RPMI7951 (cell line): ENCODE measurements at places on chromosomes 16 and 17.

DNA sequence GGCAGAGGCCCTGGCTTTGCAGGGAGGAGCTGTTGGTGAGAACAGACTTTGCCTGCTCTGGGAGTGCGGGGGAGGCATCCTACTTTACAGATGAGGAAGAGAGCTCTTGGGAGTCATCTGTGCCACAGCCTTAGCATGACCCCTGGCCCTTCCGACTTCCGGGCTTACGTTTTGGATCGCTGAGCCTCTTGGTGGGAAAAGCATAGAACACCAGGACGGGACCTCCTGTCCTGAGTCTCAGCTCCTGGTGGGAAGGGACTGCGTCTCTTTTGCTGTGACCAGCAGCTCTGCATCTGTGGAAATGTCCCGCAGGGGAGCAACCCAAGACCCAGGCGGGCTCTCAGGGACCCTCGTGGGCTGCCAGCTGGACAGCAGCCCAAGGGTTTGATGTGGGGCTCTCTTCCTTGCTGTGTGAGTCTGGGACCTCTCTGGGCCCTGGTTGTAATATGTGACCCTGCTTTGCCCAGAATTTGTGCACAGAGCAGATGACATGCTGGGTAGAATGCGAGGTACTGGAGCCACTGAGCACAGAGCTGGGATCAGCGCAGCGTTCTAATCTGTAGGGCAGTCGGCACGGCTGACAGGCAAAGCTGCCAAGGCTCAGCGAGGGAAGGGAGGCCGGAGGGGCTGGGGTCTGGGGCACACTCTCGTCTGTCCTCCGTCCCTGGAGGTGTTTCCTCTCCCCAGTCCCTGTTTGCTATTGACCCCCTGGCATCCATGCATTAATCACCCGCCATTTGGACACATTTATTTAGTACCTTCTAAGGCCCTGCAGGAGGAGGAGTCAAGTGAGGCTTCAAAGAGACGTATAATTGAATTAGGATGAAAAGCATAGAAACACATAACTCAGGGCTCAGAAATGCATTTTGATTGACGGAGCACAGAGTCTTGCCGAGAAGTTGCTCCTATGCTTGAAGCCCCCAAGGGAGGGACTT is 64.0 kb downstream of the NT5M start:
- DNase-seq, result no peak

GRCh38 chr16:73016488-73016830 is 31.5 kb downstream of the ZFHX3 start:
- DNase-seq, result no peak

DNA sequence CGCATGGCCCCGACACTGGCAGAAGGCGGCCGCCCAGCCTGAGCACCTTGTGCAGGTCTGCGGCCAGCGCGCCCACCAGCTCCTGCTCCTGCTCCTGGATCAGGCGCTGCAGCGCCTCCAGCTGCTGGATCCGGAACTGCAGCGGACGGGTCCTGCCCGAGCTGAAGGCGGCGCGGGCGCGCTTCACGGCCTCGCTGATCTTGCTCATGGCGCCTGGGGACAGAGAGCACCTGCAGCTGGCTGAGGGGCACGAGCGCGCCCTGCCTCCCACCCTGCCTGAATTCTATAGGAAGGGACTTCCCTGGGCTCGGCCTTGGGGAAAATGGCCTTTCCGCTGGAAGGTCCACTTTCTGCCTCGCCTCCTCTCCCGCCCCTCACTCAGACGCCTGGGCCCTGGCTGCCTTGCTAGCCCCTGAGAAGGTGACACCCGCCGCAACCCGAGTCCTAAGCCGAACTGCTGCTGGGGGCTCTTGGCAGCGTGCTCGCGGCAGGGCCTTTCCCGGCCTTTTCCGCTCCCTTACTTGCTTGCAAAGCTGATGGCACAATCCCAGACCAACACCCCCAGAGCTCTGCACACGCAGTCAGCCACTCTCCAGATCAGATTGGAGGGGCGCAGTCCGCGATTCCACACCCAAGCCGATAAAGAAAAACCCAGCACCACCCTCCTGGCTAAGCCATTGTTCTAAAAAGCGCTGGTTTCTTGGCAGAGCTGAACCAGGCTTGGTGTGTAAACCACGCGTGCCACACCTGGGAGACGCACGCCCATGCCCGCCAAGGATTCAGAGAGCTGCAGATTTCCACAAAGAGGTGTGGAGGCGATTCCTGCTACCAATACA is 3.0 kb downstream of the ALDH3A1 start:
- peak; percentile 40 for DNase-seq

- DNase-seq, result peak; percentile 85
Observed at GRCh38 chr16:66020642-66021041, 345.8 kb upstream of the CDH5 start.

DNA sequence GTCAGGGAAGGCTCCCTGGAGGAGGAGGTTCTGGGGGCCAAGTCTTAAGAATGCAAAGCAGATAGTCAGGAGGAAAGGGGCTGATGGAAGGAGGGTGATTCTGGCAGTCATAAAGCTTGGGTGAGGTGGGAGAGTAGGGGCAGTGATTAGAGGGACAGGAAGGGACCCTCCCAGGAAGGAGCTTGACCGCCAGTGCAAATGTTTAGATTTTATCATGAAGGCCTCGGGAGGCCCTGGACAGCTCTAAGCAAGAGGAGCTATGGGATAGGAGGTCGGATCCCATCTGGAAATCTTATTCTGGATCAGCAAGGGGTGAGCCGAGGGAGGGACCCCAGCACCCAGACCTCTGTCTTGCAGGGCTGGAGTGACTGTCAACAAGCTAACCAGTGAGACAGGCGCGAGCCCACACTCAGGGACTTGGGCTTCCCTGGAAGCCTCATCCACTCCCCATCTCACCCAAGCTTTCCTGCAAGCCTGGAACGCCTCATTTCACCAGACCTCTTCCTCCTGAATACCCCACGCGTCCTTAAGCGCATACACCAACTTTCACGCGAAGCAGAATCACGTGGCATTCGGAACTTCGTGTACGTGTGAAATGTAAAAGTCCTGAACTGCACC is 52.0 kb upstream of the CBX4 start:
- DNase-seq, result no peak

DNA sequence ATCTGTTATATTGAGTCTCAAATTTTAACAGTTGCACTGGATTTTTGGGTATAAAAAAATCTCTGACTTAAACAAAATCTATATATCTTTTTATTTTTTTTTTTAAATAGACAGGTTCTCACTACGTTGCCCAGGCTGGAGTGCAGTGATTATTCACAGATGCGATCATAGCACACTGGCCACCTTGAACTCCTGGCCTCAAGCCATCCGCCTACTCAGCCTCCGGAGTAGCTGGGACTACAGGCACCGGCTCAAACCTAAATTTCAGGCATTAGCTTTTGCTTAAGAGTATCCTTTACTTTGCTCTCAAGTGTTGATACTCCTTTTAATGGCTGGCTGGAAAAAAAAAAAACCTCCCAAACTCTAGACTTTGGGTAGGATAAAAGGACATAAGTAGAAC is 61.6 kb downstream of the RPGRIP1L start:
- DNase-seq, result peak; percentile 1

- no peak for DNase-seq
Observed at GRCh38 chr16:84567286-84567962, 50.5 kb downstream of the COTL1 start.

DNA sequence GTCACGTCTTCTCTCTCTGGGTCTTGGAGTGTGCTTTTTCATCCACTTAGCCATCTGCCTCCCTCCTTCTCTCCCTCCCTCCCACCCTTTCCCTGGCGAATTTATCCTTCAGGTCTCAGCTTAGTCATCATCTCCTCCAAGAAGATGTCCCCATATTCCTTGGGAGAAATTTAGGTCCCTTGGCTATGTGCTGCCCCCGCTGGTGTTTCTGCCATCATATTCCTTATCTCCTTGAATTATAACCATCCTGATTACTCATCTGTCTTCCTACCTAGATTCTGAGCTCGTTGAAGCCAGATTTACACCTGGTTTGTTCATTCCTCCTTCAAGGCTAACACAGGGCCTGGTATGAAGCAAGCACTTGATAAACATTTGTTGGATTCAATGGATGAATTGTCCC is 5.0 kb downstream of the SEZ6L2 start:
- DNase-seq, result no peak

GRCh38 chr17:61474235-61474927 is 22.2 kb downstream of the TBX4 start:
- DNase-seq, result no peak

GRCh38 chr17:37791447-37792399 is 46.9 kb upstream of the HNF1B start:
- DNase-seq, result peak; percentile 47

DNA sequence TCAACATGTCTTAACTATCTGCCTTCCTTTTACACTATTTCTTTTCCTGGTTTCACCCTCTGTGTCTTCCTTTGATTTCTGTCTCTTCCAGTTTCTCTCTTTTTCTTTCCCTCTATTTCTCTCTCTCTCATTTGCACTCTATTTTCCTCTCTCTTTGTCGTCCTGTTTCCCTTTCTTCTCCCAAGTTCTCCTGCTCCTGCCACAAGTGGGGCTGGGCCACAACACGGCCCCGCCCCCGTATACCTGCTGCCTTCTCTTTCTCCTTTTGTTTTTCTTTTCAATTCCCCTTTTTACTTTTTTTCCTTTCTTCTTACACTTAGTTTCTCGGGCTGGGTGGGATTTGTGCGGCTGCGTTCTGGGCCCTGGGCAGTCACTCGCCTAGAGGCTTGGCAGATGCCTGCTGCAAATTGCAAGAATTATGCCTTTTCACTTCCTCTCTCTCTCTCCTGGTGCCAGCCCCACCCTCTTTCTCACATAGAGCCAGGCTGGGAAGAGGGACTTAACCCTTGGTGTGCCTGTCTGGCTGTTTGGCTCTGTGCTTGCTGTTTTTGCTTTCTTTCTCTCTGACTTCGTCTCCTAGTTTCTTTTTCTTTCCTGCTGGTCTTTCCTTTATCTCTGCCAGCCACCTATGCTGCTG is 2139.4 kb downstream of the TP53TG3F start:
- no peak for DNase-seq

- no peak for DNase-seq
Observed at GRCh38 chr16:51031598-51031997, 119.5 kb downstream of the SALL1 start.

DNA sequence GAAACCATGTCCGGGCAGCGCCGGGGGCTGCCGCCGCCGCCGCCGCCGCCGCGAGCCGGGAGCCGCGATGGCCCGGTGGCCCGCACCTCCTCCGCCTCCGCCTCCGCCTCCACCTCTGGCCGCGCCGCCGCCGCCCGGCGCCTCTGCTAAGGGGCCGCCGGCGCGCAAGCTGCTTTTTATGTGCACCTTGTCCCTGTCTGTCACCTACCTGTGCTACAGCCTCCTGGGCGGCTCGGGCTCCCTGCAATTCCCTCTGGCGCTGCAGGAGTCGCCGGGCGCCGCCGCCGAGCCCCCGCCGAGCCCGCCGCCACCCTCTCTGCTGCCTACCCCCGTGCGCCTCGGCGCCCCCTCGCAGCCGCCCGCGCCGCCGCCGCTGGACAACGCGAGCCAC is 587 bp downstream of the HS3ST4 start:
- DNase-seq, result no peak

GRCh38 chr16:89101303-89102040 is 7.8 kb downstream of the ACSF3 start:
- no peak for DNase-seq

- DNase-seq, result peak; percentile 68
Observed at GRCh38 chr17:57424777-57425188, 168.5 kb downstream of the MSI2 start.

DNA sequence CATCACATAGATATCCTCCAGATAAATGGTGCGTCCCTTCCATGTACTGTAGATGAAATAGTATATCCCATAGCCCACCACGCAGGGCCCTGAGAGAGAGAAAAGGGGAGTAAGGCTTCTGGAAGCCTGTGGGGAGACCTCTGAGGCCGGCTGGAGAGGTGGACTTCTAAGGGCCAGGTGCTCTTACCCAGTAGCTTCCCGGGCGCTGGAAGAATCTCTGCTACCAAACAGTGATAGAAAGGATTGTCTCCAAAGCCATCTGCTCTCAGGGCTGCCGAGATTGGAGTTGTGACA is 718 bp downstream of the SAT2 start:
- DNase-seq, result no peak

DNA sequence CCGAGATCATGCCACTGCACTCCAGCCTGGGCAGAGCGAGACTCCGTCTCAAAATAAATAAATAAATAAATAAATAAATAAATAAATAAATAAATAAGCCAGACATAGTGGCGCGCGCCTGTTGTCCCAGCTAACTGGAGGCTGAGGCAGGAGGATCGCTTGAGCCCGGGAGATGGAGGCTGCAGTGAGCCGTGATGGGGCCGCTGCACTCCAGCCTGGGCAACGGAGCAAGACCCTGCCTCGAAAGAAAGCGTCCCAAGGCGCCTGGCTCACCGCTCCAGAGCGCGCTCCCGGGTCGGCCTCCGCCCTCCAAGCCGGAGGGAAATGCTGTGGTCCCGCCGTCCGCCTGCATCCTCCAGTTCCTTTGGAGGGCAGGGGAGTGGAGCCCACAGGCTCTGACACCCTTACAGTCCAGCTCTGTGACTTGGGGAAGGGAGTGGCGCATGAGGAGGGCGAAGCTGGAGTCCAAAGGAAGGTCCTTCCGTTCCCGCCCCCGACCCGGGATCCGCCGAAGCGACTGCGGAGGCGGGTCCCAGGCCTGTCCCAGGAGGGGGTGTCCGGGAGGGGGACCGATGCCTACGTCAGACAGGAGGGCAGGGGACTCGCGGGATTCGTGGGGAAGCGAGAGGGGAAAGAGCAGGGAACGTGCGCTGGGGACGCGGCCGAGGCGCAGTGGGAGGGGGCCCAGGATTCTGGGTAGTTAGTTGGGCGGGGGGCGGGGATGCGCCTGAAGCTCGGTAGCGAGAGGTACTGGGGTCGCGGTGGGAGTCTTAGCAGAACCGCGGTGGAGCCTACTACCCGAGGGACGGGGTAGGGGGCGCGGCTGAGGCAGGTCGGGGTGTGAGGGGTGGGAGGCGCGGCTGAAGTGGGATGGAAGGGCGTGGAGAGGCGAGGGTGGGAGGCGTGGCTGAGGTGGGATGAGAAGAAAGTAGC is 8.4 kb upstream of the TRPV2 start:
- DNase-seq, result peak; percentile 52

GRCh38 chr17:61221181-61221580 is 178.5 kb upstream of the TBX2 start:
- no peak for DNase-seq
